HS-27A (cell line): ENCODE measurements at places on chromosomes 11 and 22.

GRCh38 chr11:839875-840617, 2.3 kb downstream of the POLR2L start:
- no peak for DNase-seq

GRCh38 chr11:7593481-7593880, 79.7 kb downstream of the PPFIBP2 start:
- DNase-seq = no peak

GRCh38 chr11:130202009-130202817, 42.6 kb downstream of the ST14 start:
- DNase-seq = no peak

- DNase-seq = no peak
These were observed 17.2 kb upstream of the OR5B21 start for GRCh38 chr11:58525037-58525614.

GRCh38 chr22:50001388-50002231, 11.0 kb downstream of the IL17REL start:
- DNase-seq = no peak

DNA sequence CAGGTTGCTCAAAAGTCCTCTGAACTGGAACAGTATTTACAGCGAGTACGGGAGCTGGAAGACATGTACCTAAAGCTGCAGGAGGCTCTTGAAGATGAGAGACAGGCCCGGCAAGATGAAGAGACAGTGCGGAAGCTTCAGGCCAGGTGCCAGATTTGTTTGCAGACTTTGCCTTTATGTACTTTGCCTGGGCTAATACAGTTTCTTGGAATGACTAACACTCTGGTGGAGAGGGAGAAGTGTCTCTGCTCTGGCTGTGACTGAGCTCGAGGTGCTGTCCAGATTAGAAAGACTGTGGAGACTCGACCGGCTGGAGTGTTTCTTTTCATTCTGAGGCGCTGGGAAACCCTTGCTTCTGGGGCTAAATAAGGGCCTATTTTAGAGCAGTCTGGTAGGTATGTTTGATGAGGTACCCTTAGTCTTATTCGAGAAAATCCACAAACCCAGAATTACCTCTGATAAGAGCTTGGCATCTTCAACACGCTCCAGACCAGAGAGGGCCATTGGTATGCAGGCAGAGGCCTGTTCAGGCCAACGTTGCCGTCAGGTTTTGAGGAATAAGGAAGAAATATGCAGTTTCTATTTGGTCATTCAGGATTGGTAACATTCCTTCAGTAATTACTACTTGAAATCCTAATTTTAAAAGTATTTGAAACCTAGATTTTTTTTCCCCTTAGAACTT, 76.5 kb downstream of the SWAP70 start:
- DNase-seq = no peak
